Stimulated activated CD4-positive, alpha-beta T cell treated with anti-CD3 and anti-CD28 coated beads, Interleukin-4, amount 100 ng/mL, for 24 hours (primary cell): ENCODE measurements at places on chromosomes 5 and 9.

GRCh38 chr9:69279084-69279731 lies 45.8 kb upstream of the ENTREP1 start:
- DNase-seq = peak; percentile 16

GRCh38 chr9:133955821-133956411 lies 36.2 kb downstream of the VAV2 start:
- no peak for DNase-seq

- no peak for DNase-seq
Observed at GRCh38 chr5:92207151-92207550, 824.0 kb upstream of the ARRDC3 start.

- DNase-seq = no peak
Observed at GRCh38 chr5:14615365-14615764, 33.8 kb downstream of the OTULINL start.

DNA sequence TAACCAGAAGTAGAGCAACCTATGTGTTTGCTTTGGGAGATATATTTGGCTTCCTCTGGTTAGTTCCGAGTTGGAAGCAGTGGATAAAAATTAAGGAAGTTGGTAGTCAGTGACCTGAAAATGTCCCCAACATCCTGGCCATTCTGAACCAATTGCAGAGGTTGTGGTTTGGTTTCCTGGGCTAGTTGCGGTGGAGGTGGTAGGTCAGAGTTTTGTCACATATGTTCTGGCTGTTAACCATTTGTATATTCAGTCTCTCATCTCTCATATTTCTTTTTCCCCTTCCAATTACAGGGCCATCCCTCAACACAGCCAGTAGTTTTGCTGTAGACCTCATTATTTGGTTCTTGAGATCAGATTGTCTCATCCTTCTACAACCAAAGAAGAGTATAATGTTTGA lies 1026.9 kb downstream of the PTPRD start:
- no peak for DNase-seq
